Esophagus (tissue), 2 donors: ENCODE measurements at places on chromosomes 16 and 17. TPM values are rescaled to one million over a fixed set of nuclear protein-coding genes. Genes with fewer than 3 reads are reported as not detected.

ATF7IP2 gene
- 6.4 TPM for polyA plus RNA-seq

NRN1L gene
- 0.41 TPM for polyA plus RNA-seq

ZDHHC1 gene
- 4.7 TPM for polyA plus RNA-seq

CDRT15 gene
- polyA plus RNA-seq = not detected

KRT20 gene
- 0.28 TPM for polyA plus RNA-seq

COPZ2 gene
- polyA plus RNA-seq = 8.4 TPM
